ENCODE measurements at places on chromosomes 7 and 10.

GRCh38 chr10:62231371-62231770, 37.3 kb downstream of the RTKN2 start:
- peak; percentile 29 for DNase-seq

- DNase-seq, result no peak
These were observed 143.1 kb downstream of the ARID5B start for GRCh38 chr10:62044566-62044965.

DNA sequence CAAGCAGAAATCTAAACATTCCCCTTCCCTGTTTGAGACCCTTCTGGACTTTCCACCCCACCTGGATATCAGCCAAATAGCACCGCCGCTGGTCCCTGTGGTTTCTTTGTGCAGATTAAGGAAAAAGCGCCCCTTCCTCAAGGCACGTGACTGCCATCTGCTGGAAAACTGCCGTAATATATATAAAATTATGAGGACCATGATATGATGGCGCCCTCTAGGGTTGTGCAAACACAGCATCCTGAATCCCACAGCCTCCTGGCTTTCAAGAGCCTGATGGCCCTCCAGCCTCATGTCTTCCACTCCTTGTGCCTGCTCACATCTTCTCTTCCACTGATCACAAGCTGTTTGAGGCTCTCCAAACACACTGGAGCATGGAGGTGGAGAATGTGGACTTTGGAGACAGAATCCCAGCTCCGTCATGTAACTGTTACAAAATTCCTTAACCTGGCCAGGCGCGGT, 121.3 kb downstream of the MYL10 start:
- peak; percentile 76 for DNase-seq

DNA sequence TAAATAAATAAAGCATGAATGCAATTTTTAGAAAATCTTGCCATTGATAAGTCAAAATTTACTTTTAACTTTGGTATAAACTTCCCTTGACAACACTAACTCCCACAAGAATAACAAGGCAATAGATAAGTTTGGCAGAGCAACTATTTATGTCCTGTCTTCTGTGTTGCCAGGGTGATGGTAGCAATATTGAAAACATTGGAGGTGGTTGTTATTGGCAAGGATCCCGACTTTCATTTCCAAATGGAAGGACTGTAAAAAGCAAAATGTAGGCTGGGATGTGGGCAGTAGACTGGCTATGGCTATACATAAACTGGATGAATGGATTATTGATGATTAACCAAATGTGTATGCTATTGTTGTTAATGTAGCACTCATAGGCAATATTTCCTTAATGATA, 134.9 kb upstream of the CACNA2D1 start:
- no peak for DNase-seq

- no peak for DNase-seq
These were observed 860.6 kb upstream of the CELF2 start for GRCh38 chr10:10156917-10157600.

Measured in H4 (cell line).